ENCODE measurements at places on chromosomes 11 and 22.

GRCh38 chr22:41431656-41432055, 14.9 kb downstream of the TOB2 start:
- no peak for DNase-seq

GRCh38 chr11:2833051-2833715, 52.4 kb downstream of the CDKN1C start:
- DNase-seq: no peak

GRCh38 chr22:43482318-43482625, 70.5 kb downstream of the MPPED1 start:
- no peak for DNase-seq

DNA sequence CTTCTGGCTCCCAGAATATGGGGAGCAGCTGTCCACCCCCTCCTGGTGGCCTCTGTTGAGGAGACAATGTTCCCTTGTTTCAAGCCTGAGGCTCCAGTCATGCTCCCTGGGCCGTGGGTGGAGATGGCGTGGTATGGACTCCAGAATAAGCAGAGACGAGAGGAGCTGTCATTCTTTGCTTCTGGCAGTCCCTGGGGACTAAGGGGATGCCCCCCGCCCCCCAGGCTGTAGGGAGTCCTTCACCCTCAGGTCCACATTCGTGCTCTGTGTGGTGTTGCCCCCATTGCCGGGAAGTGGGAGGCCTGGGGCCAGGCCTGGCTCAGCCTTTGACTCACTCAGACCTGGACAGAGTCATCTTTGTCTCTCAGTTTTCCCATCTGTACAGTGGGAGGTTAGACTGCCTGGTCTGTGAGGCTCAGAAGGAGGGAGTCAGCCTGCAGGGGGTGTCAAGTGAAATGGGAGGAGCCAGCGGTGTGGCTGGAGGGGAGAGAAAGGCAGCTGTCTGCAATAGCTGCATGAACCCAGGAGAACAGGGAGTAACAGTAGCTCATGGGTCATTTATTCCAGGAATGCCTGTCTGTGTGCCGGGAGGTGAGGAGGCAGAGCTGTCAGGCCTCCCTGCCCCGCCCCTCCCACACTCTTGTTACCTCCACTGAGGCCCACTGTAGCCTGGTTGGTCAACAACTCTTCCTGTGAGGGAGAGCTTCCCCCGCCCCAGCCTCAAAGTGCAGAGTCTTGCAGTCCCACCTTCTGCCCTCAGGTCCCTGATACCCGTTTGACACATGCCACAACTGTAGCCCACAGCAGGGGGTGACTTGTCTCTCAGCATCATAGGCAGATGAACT, 6.3 kb downstream of the ARHGEF17 start:
- no peak for DNase-seq

All from NCI-H2029 treated with DMSO at 0.1 percent for 48 hours (cell line).